Foreskin keratinocyte (primary cell): ENCODE measurements at places on chromosomes 5 and 9.

- DNase-seq = peak; percentile 90
Measured at GRCh38 chr5:40689438-40689837, 9.7 kb downstream of the PTGER4 start.

DNA sequence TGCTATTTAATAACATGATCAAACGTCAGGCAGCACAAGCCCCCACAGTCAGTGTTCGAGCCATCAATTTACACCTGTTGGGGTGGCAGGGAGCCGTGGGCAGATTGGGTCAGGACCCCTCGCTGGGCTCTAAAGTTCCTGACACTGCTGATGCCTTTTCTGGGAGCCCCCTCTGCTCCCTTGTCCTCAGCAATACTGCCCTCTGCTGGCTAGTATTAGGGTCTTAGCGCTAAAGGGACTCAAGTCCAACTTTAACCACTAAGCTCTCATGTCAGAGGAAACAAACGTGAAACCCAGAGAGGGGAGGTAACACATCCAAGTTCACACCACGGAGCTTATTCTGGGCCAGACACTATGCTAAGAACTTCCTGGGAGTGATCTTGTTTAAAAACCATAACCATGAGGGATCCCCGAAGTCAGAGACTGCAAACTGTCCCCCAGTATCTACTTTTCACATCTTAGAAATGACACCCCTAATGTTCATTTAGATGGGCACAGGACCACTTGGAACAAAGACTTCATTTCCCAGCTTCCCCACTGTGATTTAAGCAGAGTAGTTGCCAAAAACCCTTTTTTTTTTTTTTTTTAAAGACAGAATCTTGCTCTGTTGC lies 20.4 kb downstream of the ANKS6 start:
- no peak for DNase-seq

- no peak for DNase-seq
Measured at GRCh38 chr5:54626407-54626806, 108.8 kb downstream of the SNX18 start.

- DNase-seq = no peak
Measured at GRCh38 chr5:133790898-133791297, 177.5 kb downstream of the C5orf15 start.

DNA sequence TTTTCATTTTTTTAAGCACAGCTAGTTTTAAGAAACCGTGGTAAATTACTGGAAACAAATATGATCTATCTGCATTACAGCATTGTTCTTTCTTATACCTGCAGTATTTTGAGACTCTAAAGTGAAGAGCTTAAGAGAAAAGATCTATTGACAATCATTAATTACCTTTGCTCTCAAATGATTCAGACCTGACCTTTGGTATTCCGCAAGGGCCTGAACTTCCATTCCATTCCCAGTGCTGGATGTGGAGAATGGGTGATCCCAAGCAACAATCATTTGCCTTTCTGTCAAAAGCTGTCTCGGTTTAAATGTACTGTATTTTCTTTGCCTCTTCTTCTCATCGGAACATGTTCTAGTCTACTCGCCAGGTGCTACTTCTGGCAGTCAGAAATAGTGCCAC lies 18.9 kb downstream of the NREP start:
- DNase-seq = no peak

DNA sequence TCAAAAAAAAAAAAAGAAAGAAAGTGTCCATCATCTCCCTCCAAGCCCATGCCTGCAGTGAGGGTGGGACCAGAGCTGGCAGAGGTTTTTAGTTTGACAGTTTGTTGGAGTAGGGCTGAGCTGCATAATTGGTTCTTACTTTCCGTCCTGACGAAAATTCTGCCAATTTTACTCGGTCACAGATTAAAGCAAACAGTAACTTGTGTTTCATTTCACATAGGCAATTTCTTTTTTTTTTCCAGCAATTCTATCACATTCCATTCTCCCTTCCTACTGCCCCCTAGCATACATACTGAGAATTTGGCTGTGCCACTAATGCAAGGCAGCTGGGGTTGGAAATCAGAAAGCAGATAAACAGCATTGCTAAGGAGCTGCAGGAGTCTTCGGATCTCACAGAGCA lies 132.4 kb downstream of the FRMD3 start:
- no peak for DNase-seq

DNA sequence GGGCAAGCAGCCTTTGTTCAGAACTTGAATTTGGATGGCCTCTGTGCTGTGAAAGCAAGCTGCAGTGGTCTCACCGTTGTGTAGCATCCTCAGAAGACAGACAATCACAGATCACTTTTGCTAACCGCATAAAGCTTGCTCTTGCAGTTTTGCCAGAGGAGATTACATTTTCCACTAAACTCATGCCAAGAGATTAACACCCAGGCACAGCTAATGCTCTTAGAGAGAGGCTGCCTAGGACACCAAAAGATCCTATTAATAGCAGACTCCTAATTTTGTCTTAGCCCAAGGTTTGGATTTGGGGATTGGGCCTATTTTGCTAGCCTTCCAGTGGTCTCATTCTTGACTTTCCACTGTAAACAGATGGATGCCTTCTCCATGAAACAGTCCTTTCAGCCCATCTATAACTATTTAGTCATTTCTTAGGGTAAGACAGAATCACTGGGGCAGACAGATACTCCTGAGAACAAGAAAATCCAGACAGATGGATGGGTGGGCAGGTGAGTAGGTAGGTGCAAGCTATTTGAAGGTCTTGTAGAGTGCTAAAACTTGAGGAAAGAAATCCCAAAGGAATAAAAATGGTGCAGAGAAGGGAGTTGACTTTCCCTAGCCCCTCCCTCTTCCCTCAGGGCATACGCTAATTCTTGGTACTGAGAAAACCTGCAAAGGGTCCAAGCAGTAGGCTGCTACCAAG lies 506.2 kb downstream of the SPOCK1 start:
- DNase-seq = no peak

GRCh38 chr9:13904311-13904710 lies 409.6 kb downstream of the NFIB start:
- peak; percentile 52 for DNase-seq

GRCh38 chr9:137388589-137389427 lies 34.2 kb downstream of the EXD3 start:
- no peak for DNase-seq

DNA sequence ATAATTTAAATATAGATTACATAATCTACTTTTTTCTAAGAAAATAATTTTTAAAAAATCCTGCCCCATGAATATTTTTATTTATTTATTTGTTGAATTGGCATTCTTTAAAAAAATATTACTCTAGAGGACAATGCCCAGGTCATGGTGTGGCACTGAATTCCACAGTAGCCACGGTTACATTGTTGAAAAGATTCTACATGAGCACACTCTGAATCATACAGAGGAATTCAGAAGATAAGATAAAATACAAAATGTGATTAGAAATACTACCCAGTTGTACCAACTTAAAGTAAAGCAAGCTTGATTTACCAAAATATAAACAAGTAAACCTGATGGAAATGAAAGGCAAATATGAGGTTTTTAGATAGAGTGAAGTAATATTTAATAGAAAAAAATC lies 183.7 kb downstream of the HCN1 start:
- DNase-seq = no peak

GRCh38 chr9:122392714-122393113 lies 21.9 kb downstream of the PTGS1 start:
- DNase-seq = no peak

DNA sequence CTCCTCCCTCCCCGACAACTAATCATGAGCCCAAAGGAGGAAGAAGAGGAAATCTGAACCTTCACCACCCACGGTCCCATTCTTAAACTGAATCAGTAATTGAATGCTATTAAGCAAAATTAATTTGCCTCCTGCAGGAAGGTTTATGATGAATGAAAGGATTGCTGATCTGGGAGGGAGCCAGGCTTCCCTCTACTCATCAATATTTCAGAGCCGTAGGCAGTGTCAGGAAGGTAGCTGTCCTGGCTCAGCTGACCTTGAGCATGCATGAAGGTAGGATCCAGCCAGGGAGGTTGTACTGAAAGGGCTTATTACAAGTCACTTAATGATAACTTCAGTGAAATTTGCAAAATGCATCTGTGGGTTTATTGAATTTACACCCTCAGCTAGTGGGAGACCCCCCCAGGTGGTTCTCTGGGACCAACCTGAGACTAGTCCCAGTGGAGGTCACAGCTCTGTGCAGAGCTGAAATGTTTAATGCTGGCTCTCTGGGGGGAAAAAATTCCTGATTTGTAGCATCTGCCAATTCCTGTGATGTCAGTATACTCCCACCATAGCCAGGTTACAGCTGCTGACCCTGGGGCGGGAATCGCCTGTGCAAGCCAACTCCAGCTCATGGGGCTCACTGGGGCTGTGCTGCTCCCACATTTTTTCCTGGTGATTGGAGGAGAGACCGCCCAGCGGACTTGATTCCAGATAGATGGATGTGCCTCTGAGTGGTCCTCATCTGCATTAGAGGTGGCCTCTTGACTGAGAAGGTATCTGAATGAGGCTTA lies 47.9 kb upstream of the NCS1 start:
- no peak for DNase-seq

GRCh38 chr9:127586096-127586495 lies 26.0 kb upstream of the STXBP1 start:
- DNase-seq = no peak

DNA sequence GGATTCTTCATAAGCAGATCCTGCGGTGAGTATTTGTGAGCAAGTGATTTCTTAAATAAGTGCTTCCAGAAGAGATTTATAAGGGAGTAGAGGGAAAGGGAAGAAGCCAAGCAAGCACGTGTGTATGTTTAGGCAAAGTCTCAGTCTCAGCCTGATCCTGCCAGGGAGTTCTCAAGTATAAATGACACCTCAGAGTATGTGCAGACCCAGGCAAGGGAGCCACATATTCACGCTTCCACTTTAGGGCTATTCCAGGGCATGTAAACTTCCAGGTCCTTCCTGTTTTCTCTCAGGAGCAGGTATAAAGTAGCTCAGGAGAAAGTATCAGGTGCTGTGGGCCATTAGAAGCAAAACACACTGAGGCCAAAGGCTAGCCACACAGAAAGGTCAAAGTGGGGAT lies 22.6 kb downstream of the SPATA31D1 start:
- DNase-seq = no peak

DNA sequence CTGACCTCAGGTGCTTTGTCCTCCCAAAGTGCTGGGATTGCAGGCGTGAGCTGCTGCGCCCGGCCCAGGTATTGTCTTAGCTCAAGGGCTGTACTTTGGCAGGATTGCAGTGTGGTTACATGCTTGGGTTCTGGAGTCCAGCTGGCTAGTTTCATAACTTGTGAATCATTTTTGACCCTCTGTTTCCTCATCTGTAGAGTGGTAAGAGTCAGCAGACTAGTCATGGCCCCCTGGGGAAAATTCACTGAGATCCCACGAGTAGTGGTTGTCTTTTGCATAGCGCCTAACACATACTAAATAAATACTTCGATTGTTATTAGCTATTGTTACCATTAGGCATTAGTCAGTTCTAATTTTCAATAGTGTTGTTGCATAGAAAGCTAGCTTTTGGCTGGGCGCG lies 14.3 kb downstream of the PTPA start:
- DNase-seq = no peak

- DNase-seq = no peak
Measured at GRCh38 chr5:73729329-73729728, 103.3 kb downstream of the ARHGEF28 start.

- DNase-seq = peak; percentile 29
Measured at GRCh38 chr9:6098431-6098830, 83.0 kb upstream of the RANBP6 start.

DNA sequence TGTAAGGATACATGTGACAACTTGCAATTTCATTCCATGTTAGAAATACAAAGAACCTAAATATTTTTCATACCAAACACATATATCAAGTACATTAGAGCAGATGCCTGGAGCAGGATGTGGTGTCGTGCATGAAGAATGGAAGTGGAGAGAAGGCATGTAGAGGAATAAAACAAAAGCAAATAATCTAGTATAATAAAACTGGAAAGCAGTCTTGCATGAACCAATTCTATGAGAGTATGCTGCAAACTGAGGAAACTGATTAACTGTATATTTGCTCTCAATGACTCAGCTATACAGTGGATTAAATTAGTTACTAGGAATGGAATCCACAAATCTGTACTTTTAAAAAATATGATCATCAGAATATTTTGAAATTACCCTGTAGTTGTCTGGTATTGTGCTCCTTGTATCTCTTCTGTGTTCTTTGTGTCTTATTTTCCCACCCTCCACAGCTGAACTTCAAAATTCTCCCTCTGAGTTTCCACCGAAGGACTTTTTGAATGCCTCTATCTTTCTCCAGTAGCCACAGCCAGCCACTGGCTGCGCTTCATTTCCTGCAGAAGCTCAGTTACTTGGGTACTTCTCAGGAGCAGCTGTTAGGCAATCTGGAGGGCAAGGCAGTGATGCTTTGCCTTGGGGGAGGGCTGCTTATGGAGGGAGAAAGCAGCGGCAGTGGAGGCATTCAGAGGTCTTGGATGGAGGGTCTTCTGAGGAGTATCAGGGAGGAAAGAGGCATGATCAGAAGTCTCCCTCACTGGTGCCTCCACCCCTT lies 608.0 kb downstream of the BRINP1 start:
- DNase-seq = peak; percentile 21

GRCh38 chr9:83312537-83312936 lies 225.7 kb downstream of the FRMD3 start:
- DNase-seq = peak; percentile 3
